GM12892 (cell line): ENCODE measurements at places on chromosomes 11 and 22.

DNA sequence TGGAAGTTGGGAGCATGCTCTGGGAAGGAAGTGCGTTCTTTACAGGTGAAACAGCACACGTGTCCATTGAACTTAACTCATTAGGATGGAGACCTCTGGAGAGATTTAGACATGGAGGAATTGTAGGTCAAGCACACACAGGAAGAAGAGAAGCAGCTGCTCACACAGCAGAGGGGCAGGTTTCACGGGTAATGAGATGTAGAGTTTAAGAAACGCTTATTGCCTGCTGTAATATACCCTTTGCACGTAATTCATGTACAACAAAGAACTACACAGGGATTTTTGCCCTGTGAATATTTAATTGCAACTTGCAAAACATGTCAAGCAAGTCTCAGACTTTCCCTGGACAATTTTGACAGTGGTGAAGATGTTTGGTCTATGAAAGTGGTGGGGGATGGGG, 508.0 kb downstream of the OPCML start:
- no peak for DNase-seq

GRCh38 chr22:30290342-30291057, 1.2 kb upstream of the CASTOR1 start:
- no peak for DNase-seq

DNA sequence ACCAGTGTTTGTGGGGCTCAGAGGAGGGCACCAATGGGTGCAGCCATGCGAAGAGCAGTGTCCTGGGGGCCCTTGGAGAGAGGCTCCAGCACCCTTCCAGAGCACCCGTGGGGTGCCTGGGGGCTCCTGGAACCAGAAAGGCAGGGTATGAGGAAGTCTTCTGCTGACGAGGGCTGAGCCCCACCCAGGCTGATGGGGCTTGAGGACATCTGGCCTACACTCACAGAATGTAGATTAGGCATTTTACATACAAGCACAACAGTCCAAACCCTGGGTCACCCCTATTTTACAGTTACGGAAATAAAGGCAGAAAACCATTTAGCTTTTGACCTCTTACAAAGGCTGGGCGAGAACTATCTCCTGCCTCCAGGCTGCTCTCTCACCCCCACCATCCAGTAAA, 47.6 kb downstream of the ADAMTS8 start:
- DNase-seq = no peak

GRCh38 chr22:20438678-20439492, 1.3 kb upstream of the SCARF2 start:
- DNase-seq = no peak

DNA sequence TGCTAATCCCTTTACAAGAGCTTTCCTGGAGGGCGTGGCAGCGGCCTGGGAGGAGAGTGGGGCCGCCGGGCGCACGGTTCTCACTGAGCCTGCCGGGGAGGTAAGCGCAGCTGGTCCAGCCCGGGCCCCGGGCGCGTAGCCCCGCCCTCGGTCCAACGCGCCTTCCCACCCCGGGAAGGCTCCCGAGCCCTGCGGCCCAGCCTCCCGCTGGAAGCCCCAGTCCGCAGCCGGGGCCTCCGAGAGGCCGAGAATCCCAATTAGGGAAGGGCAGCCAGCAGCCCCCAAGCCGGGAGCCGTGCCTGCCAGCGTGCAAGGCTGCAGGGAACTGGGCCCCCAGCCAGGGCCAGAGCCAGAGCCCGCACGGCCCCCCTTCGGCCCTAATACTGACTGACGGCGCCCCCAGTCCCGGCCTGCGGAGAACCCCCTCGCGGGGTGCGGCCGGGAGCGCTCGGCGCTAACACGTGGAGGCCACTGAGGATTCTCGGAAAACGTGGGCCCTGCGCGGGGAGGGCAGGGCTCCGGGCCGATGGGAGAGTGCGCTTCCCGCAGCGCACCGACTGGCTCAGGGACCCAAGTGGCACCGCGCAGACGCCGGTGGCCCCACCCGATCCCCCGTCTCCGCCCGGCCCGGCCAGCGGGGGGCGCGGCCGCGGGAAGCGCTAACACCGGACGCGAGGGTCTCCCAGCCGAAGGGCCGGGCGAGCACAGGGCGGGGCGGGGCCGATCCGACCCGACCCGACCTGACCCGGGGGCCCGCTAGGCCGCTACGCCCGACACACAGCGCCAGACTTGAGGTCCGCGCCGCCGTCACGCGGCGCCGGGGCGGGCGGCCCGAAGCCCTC, 5.7 kb downstream of the ZFTA start:
- peak; percentile 16 for DNase-seq

DNA sequence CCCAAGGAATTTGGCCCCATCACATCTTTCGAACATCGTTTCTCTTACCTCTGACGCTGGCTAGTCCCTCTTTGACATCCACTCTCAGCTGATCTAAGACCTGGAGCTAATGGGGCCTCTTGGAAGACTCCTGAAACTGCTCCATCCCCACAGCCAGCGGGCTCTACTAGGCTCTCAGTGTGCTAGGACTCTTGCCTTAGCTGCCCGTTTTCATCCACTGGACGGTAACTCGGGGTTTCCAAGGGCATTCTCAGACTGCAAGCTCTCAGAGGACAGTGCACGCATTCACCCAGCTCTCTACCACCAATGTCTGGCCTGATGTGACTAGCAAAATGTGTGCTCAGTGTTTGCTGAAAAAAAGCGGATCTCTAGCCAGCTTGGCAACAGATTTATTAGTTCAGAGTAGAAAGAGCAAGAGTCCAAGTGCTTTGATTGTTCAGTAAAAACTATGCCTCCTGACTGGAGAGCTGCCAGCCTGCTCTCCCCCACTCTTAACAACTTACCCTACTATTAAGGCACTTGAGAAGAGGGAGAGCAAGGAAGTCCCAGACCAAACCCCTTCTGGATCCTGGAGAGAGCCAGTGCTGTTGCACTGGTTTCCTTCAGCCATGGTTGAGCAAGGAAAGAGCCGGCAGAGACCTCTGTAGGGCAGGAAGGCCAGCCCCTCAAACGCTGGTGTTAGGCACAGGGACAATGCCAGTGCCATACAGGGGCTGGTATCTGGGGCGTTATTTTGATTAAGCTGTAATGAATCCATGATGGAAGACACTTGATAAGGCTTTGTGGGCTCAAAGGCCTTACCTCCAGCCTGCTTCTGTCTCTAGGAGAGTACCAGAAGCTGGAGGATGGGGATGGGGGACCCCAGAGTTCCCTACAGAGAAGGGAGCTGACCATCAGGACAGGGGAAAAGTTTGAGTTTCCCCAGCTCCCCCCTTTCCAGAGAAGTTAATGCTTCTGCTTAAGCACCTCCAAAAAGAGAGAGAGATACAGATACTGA, 9.2 kb downstream of the RELA start:
- peak; percentile 36 for DNase-seq

GRCh38 chr11:71065841-71066240, 186.5 kb downstream of the SHANK2 start:
- DNase-seq = no peak
